Effector CD8-positive, alpha-beta T cell (primary cell): ENCODE measurements at places on chromosomes 7 and 10.

DNA sequence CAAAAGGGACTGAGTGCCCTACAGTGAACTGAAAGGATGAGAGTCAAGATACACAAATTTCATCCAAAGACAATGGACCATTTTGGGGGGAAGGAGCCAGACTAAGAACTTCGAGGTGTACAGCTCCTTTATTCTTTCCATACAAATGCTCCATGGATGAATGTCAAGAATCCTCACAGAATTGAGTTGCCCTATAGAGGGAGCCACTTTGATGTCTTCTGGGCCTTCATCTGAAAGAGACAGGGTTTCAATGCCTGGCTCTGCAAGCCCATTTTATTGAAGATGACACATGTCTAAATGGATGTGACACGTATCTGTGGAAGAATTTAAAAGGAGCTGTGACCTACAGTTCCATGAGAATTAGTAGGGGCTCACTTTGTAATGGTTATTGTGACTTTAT, 32.0 kb upstream of the NRG3 start:
- no peak for DNase-seq

DNA sequence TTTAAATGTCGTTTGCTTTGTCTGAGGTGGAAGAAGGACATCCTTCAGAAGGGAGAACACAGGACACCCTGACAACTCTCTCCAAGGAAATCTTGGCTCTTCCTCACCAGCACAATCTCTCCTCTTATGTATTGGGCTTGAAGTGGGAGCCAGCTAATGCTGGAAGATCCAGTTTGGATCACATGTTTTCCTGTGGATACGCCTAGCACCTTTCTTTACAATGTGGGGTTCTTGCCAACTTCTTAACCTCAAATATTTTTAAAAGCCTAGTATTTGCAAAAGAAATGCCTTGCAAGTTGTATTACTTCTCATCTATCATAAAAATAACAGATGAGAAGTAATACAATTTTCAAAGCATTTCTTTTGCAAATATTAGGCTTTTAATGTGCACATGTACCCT, 76.4 kb downstream of the FRMD4A start:
- DNase-seq: no peak

DNA sequence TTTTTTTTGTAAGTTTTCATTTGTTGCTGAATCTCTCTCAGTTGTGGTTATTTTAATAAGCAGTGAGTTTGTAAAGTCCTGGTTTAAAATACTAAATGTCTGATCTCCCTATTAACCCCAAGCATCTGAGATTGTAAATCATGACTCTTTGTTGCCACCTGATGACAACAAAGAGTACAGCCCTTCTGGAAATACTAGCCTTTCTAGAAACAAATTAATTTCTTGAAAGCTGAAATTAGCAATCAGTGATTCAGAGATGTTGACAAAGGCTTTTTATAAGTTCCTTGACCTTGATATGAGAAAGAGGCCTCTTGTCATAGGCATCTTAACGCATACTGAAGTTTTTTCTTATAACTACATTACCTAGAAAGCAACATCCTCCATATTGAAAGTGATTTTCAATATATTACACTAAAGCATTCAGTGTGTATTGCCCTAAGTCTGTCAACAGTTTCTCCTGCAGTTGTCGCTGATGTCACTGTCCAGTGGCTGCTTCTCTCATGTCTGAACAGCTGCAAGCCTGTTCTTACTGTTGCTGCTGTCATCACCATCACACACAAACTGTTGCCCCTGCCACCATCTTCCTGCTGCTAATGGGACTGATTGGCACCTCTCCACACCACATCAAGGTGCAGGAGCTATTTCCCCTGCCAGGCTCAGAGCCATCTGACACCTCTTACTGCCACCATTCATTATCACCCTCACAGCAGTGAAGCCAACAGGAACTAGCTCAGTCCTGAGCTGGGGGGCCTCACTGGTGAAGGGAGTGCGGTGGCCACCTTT, 95.1 kb upstream of the LRGUK start:
- no peak for DNase-seq

- DNase-seq: peak; percentile 6
Measured at GRCh38 chr7:142880876-142881505, 4.6 kb downstream of the TRPV6 start.

GRCh38 chr7:20788420-20788990, 1.8 kb upstream of the SP8 start:
- DNase-seq: no peak

- DNase-seq: no peak
Measured at GRCh38 chr7:4745265-4745919, 30.0 kb upstream of the AP5Z1 start.

DNA sequence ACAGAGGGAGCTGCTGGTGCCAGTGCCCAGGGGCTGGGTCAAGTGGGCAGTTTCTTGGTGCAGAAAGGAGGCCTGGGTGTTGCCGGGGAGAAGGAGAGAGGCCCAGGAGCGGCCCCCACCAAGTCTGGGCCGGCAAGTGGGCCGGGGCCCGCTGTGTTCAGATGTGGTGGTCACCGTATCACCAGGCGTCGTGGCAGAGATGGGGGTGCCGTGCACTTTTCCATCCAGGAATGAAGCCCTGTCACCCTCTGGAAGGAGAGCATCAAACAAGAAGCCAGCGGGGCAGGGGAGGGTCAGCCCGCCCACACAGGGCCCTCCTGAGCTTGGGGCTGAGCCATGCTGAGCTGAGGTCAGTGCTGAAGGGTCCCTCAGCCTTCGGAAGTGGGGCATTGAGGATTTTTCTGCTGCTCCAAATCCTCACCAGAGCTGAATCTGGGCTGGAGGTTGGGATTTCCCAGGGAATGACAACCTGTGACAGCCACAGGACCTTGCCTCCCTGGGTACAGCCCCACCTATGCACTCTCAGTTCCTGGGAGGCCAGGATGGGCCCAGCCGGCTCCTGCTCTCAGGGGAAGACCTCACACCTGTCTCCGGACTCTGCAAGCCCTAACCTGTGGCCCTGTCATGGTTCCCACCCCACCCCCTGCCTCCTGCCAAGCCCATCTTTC, 27.9 kb upstream of the INPP5A start:
- DNase-seq: no peak

DNA sequence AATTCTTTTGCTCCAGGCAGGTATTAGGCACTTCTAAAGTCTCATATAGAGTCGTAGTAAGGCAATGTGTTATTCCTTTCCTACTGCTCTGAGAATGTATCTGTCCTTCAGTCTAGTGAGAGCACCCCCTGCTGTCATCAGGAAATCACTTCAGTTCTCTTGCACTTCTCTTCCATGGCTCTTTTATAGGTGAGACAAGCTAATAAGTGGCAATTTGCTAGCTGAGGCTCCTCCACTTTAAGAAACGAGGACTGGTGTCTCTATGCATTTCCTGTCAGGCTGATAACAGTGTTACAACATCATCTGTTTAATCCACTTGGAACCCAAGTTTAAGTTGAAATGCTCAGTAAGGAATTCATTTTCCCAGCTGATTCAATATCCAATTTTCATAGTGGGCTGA, 350.6 kb downstream of the TFEC start:
- no peak for DNase-seq

DNA sequence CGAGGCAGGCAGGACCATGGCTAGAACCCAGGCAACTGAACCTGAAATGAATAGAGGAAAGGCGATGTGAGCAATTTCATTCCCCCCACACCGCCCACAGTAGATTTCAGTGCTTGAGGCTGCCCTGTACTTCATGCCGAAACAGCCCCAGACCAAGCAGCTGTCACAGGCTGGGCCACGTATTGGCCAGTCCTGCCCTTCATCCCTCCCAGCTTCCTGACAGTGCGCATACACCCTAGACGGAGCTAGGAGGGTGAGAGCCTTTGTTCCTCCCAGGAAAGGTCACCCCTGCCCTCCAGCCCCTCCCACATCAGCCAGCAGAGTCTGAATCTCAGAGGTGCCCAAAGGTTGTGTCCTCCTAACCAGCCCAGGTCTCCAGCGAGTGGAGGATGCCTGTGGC, 98.8 kb downstream of the ZMIZ1 start:
- no peak for DNase-seq

- DNase-seq: no peak
Measured at GRCh38 chr10:66822801-66823200, 103.0 kb upstream of the LRRTM3 start.

GRCh38 chr7:13702251-13702650, 287.2 kb downstream of the ETV1 start:
- DNase-seq: no peak

DNA sequence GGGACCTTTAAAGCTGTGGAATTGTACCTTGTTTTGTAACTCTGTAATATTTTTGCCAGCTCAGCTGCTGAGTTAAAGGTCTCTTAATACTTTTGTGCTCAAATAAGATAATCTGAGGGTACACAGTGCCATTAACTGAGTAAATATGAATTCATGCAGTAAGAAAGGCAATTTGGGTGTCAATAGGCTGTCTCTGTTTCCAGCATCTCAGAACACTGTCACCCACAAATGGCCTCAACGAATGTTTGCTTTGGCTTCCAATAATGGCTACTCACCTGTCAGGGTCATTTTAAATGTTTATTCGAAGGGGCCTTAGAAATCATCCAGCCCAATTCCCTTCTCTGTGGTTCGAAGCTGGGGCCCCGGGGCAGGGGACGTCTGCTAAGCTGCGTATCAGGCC, 225.4 kb downstream of the ZMYND11 start:
- no peak for DNase-seq

- DNase-seq: no peak
Measured at GRCh38 chr7:37032258-37032601, 307.9 kb upstream of the AOAH start.

DNA sequence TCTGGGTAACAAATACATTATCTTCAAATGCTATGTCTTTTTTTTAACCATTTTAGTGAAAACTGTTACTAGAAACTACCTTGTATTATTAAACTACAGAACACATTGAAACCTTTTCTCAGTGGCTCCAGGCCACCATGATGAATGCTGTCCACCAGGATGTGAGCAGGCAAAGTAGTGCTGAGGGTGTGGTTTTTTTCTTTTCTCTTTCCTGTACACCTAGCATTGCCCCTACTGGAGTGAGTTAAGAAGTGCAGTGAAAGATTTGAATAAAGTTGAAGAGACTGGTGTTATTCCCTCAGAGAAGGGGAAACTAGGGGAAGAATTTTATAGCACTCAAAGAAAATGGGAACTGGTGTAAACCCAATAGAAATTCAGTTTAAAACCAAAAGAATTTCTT, 120.0 kb upstream of the SAMD8 start:
- no peak for DNase-seq

- no peak for DNase-seq
Measured at GRCh38 chr7:154167807-154168206, 115.6 kb downstream of the DPP6 start.

DNA sequence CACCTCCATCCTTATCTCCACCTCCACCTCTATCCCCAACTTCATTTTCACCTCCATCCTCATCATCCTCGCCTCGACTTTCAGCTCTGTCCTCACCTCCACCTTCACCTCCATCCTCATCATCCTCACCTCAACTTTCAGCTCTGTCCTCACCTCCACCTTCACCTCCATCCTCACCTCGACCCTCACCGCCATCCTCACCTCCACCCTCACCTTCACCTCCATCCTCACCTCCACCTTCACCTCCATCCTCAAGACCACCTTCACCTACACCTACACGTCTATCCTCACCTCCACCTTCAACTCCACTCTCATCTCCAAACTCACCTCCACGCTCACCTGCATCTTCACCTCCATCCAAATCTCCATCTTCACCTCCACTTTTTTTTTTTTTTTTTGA, 12.0 kb upstream of the RABGEF1 start:
- no peak for DNase-seq

GRCh38 chr10:59362144-59362958, at the start of gene FAM13C:
TSS of gene FAM13C (minus strand) at chr10:59362549. CDS start at chr10:59362460, 89 bp downstream.
- DNase-seq: no peak

DNA sequence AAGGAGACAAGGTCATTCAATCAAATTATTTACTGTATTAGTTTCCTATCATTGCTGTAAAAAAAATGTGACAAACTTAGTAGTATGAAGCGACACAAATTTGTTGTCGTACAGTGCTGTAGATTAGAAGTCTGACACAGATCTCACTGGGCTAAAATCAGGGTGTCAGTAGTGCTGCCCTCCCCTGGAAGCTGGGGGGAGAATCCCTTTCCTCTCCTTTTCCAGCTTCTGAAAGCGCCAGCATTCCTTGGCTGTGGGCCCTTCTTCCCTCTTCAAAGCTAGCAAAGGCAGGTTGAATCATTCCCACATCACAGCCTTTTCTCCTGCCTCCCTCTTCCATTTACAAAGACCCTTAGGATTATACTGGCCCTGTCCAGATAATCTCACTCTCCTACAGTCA, 28.0 kb downstream of the VPS41 start:
- no peak for DNase-seq

DNA sequence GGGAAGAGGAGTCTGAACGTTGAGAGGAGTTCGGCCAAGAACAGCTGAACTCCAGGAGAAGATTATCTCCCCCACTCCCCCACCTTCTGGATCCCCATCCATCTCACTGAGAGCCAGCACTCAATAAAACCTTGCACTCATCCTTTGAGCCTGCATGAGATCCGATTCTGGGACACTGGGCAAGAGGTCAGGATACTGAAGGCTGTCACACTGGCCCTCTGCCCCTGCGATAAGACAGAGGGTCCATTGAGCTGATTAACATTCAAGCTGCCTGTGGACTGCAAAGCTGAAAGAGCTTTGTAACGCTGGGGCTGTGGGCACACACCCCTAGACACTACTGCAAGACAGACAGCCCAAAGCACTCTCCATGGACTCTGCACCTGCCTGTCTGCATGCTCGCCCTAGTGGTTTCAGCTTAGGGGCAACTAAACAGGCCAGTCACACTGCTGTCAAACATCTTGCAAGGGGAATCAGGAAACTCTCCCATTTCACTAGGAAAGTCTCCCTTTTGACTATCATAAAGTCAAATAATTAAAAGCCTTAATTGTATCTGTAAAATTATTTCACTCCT, 42.3 kb upstream of the CNTNAP2 start:
- no peak for DNase-seq

- DNase-seq: no peak
Measured at GRCh38 chr10:118952493-118953295, 76.8 kb upstream of the NANOS1 start.

DNA sequence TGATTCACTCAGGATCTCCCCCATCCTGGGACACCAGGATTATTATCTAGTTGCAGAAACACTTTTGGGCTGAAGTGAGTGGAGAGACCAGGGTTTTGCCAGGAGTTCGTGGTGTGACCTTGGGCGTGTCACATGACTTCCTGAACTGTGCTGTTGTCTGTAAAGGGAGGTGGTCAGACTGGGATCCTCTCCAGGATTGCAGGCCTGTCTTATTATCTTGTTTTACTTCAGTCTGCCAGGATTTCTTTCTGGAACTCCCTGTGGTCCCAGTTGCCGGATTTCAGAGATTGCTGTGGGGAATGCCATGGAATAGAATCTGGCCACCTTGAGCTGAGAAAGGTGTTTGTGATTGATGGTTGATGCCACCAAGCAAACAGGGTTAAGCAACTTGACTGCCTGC, 35.8 kb downstream of the CRCP start:
- DNase-seq: no peak

DNA sequence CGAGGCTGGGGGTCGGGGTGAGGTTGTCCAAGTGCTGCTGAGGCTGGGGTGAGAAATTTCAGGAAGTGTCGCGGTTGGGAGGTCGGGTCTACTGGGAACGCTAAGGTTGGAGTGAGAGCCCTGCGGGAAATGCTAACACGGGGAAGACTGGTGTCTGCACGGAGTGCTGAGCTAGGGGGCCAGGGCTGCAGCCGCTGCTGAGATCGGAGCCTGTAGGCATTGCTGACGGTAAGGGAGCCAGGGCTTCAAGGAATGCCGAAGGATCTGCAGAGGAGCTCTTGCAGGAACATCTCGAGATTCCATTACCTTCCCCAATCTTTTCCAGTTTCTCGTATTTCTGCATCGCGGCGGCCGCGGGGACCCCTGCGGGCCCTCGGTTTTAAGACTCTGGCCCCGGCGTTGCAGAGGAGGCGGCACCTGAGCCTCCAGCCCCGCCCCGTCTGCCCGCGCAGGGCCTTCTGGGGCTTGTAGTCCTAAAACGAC, at the start of gene CDK5:
CDK5 (minus strand) TSS at position 392 of the 483 bp plus-strand sequence; CDS start at position 343, 49 bp downstream.
- no peak for DNase-seq

GRCh38 chr10:102504976-102505300, 1.2 kb downstream of the SUFU start:
- no peak for DNase-seq
